ENCODE measurements at places on chromosomes 7 and 10. TPM values are rescaled to one million over a fixed set of nuclear protein-coding genes. Genes with fewer than 3 reads are reported as not detected.

- no peaks in the 10 kb centered on the region for H3K36me3 ChIP-seq
- no peak overlapping the region for H3K4me3 ChIP-seq
- H3K4me1 ChIP-seq, result peaks cover 3% of the 10 kb centered on the region
- no peak for DNase-seq
Observed at GRCh38 chr10:96470116-96470743, 43.5 kb downstream of the TLL2 start.

GRCh38 chr10:116168329-116168728, 104.7 kb downstream of the GFRA1 start:
- no peaks in the 10 kb centered on the region for H3K27me3 ChIP-seq
- H3K4me1 ChIP-seq, result no peaks in the 10 kb centered on the region
- no peak overlapping the region for H3K4me3 ChIP-seq
- no peak overlapping the region for H3K27ac ChIP-seq
- H3K36me3 ChIP-seq, result no peaks in the 10 kb centered on the region
- no peak for DNase-seq

DNA sequence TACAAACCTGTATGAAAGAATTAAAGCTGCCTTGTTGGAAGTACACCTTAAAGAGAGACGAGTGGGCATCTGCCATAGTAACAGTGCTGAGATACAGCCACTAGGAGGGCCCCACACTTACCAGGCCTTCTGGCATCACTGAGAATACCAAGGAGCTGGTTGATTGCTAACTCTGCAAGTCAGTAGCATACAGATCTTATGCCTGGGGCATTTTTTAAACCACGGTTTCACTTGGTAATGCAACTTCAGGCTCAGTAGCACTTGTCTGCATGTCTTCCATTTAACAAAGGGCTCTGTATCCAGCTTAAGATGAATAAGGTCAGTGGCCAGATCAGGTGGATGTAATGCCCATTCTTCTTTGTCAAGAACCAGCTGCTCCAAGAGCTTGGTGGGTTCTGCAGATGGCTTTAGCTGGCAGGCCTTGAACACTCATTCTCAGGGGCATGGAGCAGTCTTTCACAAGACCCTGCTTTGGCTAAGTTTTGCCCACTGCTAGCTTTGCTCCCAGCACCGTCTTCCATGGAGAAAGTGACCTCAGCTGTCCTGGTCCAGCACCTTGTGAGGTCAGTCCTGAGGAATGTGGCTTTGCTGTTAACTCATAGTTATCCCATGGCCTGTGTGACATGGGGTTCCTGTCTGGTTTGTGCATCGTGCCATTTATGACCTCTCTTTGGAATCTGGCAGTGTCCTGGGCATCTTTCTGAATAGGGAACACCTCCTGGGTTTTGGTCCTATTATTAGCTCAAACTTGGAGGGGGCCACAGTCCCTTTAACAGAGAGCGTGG, 68.1 kb downstream of the BMPER start:
- H3K36me3 ChIP-seq, result no peaks in the 10 kb centered on the region
- no peak overlapping the region for H3K4me3 ChIP-seq
- no peaks in the 10 kb centered on the region for H3K27me3 ChIP-seq
- no peak overlapping the region for H3K27ac ChIP-seq
- DNase-seq, result no peak
- no peaks in the 10 kb centered on the region for H3K4me1 ChIP-seq

DNA sequence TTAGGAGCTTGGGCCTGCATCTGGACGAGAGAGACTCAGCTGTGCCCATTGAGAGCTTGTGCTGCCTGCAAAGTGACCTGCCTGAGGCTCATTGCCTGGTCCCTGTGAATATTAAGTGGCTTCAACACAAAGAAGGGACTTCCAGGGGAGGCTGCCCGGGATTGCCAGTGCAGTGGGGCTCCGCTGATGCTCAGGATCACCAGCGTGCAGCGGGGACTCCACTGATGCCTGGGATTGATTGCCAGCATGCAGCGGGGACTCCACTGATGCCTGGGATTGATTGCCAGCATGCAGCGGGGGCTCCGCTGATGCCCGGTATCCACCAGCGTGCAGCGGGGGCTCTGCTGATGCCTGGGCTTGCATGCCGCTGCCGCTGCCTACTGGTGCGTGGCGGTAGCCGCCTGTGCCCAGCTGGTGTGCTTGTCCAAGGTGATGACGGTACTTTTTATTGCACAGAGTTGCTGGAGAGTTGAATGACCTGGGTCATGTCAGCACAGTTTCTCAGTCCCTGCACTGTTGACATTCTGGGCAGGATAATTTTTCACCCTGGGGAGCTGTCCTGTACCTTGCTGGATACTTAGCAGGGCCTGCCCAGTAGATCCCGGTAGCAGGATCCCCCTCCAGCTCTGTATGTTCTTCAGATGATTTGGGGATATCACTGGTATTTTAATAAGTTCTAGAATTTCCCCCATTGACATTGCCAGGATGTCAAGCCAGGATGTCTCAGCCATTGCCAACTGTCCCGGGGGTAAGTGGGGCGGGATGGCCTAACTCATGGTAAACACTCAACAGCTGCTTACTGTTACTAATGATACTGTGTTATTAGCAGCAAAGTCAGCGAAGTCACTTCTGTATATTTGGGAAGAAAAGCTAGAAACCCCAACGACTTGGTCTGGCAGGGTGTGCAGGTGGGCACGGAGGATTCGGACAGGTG, 13.0 kb downstream of the DOCK1 start:
- H3K4me3 ChIP-seq, result no peak overlapping the region
- DNase-seq, result no peak
- H3K27me3 ChIP-seq, result no peaks in the 10 kb centered on the region
- H3K27ac ChIP-seq, result no peak overlapping the region
- H3K36me3 ChIP-seq, result no peaks in the 10 kb centered on the region
- H3K4me1 ChIP-seq, result no peaks in the 10 kb centered on the region

Gene NUDCD3
- total RNA-seq, result 113 TPM

Measured in activated naive CD8-positive, alpha-beta T cell treated with anti-CD3 and anti-CD28 coated beads, Interleukin-2, amount 10 ng/mL, durations not matched to agents 7 days and 5 days (primary cell).